Mucosa of gallbladder (tissue), 1 donor: ENCODE measurements at places on chromosomes 1 and 21. TPM values are rescaled to one million over a fixed set of nuclear protein-coding genes. Genes with fewer than 3 reads are reported as not detected.

DNA sequence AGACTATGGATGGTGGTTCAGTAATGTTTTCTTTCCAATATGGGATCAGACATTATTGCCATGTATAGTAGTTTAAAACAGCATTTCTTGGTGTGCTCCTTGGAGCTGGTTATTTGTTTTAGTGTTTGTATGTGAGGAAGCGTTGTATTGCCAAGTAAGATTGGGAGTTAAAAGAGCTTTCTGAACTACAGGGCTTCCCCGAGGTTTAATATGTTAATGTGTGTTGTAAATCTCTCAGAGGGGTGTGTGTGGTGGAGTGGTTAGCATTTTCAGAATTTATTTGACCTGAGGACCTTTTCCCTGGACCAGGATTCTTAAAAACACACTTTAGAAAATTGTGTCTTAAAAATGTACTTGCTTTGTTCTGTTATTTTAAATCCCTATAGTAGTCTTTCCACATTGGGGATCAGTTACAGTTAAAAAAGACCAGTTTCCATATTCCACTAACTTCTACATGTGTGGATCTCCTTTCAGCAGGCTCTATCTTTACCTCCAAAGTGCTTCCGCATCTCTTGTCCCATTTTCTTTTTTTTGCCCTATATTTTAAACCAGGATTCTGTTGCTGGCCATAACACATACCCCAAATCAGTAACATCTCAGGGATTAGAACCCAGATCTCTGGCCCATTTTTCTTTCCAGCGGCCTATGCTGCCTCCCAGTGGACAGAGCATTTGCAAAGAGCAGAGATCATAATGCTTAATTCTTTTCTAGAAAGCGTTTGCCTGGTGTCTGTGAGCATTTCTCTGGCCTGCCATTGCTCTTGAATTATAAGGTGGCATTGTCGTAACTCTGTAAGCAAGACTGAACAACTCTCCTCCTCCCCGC is 58.6 kb downstream of the PBX1 start:
- no peak for DNase-seq

DNA sequence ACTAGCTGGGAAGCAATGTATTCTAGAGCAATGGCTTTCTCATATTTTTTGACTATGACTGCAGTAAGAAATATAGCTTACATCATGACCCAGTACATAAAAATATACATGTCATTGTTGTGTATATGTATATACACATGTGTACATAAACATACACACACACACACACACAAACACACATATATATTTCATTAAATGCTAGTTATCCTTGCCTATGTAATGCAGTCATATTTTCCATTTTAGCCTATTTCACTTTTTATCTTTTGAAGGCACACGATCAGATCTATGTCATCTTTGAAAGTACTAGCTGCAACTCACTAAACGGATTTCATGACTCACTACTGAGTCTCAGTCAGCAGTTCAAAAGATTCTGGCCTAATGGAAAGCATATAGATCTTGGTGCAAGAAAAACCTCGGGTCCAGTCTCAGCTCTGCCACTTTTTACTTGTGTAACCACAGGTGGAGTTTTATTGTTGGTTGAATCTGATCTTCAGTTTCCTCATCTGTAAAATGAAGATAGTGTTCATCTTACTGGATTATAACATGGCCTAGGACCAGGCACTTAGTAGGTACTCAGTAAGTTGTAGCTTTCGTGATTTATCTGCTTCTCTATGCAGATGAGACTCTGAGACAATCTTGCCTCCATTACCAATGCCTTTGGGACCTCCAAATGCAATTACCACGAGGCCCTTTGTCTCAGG is 325.6 kb downstream of the RRAGC start:
- DNase-seq = no peak

DNA sequence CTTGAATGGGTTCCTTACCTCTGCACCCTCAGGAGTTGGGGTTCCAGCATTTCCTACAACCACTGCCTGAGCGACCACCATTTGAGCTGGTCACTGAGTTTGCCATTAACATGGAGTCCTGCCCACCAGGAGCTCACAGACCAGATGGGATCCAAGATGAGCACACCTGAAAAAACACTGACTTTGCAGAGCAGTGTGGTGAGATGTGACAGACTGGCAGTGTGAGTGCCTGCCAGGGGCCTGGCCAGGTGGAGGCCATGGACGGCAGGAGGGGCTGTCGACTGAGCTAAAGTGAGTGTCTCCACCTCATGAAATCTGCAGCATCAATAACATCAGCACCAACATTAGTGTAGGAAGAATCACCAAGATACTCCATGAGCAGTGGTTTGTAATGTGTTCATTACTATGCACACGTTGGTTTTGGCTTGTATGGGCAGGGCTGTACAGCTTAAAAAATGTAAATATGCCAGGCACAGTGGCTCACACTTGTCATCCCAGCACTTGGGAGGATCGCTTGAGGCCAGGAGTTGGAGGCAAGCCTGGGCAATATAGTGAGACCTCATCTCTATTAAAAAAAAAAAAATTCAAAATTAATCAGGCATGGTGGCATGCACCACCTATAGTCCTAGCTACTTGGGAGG is 12.2 kb upstream of the MIXL1 start:
- DNase-seq = no peak

GRCh38 chr1:68293609-68294366 is 61.5 kb upstream of the WLS start:
- no peak for DNase-seq

GRCh38 chr21:44905728-44906090 is 15.0 kb downstream of the ITGB2 start:
- no peak for DNase-seq

- DNase-seq = no peak
Measured at GRCh38 chr1:220160027-220160426, 66.1 kb downstream of the IARS2 start.

DNA sequence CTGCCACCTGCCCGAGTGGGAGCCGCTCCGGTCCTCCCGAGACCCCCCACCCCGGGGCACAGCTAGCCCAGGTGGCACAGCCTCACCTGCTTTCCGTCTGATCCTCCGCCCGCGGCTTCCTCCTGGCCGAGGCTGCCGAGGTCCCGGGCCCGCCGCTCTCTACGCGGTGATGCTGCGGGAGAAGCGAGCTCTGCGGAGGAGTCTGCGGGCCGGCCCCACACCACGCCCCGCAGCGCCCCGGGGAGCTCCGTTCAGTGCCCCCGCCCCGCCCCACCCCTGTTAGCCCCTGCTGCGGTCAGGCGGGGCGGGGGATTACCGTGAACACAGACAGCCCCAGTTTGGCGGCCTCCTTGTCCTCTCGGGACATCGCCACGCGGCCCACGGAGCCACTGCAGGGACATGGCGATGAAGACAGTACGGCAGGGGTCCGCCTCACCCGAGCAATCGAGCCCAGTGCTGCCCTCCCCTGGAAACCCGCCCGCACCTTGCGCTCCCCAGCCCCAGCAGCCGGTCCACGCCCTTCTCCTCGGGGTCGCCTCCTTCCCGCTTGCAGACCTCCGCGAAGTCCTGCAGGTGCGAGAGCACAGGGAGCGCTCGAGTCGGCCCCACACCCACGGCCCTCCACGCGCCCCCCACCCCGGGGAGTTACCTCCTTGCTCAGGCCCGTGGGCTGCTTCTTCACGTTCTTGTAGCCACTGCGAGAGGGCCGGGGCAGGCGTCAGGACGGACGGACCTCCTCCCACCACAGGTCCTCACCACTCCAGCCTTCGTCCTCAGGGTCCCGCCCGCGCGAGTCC is 933 bp downstream of the C1orf35 start:
- no peak for DNase-seq

DNA sequence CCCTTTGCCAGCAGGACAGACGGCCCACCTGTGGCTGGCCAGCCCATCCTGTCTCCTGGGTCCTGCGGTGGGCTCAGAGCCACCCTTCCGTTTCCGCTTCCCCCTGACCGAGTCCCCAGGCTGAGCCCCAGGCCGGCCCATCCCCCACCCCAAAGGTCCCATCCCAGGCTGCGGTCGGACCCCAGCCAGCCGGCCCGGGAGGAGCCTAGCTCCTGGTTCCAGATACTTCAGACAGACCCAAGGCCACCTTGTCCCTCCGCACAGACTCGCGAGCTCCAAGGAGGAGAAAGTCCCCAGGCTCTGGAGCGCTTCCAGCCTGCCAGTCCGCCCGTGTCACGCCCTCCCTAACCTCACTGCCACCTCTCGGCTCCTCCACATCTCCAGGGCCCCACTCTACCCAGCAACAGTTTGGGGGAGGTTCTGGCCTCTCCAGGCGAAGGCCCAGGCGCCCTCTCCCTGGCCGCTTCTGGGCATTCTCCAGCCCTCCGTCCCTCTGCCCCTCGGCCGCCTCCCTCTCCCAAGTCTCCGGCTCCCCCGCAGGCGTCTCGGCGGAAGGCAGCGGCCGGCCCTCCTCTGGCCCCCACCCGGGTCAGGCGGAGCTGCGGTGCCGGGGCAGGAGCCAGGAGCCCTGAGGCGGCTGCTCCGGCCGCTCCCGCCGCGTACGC is 835 bp downstream of the LRRN2 start:
- no peak for DNase-seq

The LAD1 gene
- 272 TPM for total RNA-seq

GRCh38 chr1:161440312-161440894 is 64.9 kb upstream of the FCGR2A start:
- DNase-seq = no peak

DNA sequence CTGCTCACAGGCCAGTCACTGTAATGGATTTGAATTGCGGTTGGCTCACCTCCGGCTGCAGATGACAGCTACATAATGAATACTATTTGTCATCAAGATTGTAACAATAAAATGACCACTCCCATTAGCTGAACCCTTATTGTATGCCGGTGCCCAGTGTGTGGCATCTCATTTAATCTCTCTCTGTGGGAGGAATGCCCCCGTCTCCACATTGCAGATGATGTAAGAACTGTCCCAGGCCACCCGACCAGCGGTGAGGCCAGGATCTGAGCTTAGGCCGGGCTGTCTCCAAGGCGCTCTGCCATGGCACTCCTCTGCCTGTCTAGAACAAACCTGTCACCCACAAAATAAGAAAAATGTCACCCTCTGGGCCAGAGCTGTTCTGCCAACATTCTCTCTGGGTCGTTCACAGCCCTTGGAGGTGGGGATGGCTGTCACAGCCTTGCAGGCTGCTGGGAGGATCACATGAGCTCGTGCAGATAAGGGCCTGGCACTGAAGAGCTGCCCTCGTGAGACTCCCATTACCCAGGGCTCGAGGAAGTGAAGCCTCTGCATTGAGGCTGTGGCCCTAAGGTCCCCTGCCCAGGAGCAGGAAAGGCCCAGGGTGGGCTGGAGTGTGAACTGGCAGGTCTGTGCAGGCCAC is 52.7 kb downstream of the ECE1 start:
- no peak for DNase-seq

GRCh38 chr1:60670302-60670701 is 412.1 kb upstream of the NFIA start:
- DNase-seq = no peak

- DNase-seq = peak; percentile 58
Measured at GRCh38 chr1:156128654-156129597, 14.4 kb downstream of the LMNA start.

The NBPF14 gene
- total RNA-seq = 22.6 TPM

The CENPF gene
- total RNA-seq = 3.5 TPM

The CNKSR1 gene
- 36.0 TPM for total RNA-seq

DNA sequence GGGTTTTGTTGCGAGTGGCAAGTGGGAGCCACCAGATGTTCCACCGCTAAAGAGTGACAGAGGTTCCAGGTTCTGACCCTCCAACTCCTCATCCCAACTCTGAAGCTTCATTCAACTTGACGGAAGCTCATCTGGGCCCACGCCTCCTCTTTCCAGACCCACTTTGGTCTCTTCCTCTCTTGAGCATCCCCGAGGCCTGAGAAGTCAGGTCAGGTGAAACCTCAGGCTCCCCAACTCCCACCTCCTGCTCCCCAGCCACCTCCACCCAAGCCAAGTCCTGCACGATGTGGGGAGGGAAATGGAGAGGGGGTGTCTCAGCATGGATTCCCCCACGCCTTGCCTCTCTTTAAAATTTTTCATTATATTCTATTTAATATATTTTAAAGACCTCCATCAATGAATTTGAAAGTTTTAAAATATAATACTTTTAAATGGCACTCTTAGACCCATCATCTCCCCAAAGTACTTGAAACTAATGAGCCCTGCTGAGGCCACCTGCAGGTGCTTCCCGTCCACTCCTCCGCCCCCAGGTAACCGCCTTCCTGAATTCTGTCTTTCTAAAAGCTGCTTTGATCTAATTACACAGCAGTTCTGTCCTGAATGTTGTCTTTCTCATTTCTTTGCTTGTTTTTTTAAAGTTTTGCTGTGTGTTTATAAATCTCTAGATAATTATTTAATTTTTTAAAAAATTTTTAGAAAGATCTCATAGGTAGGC is 238.1 kb downstream of the KAZN start:
- no peak for DNase-seq

DNA sequence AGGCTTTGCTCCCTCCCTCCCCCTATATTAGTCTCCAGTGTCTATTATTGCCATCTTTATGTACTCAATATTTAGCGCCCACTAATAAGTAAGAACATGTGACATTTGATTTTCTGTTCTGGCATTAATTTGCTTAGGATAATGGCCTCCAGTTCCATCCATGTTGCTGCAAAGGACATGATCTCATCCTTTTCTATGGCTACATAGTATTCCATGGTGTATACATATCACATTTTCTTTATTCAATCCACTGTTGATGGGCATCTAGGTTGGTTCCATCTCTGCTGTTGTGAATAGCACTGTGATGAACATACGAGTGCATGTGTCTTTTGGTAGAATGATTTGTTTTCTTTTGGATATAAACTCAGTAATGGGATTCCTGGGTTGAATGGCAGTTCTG is 61.3 kb downstream of the SH3GLB1 start:
- DNase-seq = no peak

- no peak for DNase-seq
Measured at GRCh38 chr21:25987531-25987930, 183.0 kb downstream of the APP start.

DNA sequence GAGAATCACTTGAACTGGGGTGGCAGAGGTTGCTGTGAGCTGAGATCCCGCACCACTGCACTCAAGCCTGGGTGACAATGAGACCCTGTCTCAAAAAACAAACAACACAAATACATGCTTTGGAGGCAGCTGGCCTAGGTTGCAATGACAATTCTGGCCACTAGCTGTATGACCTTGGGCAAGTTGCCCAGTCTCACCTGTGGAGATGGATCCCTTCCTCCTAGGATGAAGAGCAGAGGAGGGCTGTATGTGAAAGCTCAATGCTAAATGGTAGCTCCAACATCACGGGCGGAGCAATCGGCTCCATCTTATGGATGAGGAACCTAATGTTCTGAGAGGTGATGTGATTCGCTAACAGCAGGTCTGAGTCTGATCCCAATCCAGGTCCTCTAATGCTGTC is 20.6 kb downstream of the ADORA1 start:
- no peak for DNase-seq

The NEGR1 gene
- 26.9 TPM for total RNA-seq

DNA sequence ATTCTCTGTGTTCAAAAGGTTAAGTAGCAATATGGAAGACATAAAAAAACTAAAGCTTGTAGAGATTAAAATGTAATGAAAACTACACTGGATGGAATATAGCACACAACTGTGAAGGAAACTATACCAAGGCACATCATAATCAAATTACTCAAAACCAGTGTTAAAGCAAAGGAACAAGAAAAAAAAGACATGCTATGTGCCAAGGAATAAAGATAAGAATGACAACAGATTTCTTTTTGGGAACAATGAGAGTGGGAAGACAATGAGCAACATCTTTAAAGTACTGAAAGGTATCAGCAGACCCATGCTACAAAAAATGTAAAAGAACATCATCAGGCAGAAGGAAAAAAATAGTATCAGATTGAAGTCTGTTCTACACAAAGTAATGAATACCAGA is 157.8 kb downstream of the VPS13D start:
- DNase-seq = no peak

- no peak for DNase-seq
Measured at GRCh38 chr21:19540287-19540686, 1136.7 kb upstream of the TMPRSS15 start.

The TNFRSF8 gene
- 2.3 TPM for total RNA-seq

GRCh38 chr21:14550135-14550534 is 4.0 kb upstream of the SAMSN1 start:
- DNase-seq = no peak

The MORC3 gene
- total RNA-seq = 31.7 TPM
